ENCODE measurements at places on chromosomes 1 and 21.
A peak's percentile ranks its signal among the peaks of the same experiment; 100 is the strongest.

DNA sequence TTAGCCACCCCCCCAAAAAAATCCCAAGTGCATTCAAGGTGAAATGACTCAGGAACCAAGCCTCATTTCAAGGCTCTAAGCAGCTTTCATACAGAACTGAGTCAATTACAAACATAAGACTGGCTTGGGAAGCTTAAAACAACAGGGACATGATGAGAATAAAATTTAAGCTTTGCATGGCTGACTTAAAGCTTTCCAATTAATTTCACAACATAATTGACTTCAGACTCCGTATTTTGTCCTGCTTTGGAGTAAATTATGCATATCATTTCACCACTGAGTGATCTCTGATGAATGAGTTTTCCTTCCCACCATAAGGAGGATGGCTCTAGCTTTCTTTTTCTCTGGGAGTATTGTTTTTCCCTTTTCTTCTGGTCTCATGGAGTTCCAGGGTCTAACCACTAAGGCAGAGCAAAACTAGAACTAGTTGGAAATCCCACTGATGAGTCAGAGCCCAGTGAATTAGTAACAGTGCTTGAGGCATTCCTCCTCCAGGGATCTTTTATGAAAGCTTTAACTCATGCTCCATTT is 72.8 kb downstream of the XCL2 start:
- H3K27ac ChIP-seq, result peak overlapping the region; percentile 42
- peaks cover 6% of the 10 kb centered on the region for H3K4me1 ChIP-seq
- DNase-seq, result no peak
- no peak overlapping the region for H3K4me3 ChIP-seq

DNA sequence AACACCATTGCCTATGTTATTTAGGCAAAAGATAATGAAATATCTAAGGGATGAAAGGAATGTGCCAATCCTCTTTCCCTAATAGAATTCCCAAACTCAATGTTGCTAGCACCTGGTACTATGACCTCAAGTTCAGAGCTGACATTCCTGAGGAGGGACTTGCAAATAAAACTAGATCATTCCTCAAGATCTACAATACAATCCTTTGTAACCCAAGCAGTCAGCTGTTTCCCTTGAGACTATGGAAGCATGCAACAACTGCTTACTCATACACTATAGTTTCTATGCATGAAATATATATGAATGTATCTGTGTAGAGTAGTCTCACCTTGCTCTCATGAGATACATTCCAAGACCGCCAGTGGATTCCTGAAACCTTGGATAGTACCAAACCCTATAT is 65.0 kb downstream of the ABL2 start:
- H3K27ac ChIP-seq, result no peak overlapping the region
- H3K36me3 ChIP-seq, result no peaks in the 10 kb centered on the region
- no peak overlapping the region for H3K4me3 ChIP-seq
- no peaks in the 10 kb centered on the region for H3K4me1 ChIP-seq
- DNase-seq, result no peak
- no peaks in the 10 kb centered on the region for H3K27me3 ChIP-seq

DNA sequence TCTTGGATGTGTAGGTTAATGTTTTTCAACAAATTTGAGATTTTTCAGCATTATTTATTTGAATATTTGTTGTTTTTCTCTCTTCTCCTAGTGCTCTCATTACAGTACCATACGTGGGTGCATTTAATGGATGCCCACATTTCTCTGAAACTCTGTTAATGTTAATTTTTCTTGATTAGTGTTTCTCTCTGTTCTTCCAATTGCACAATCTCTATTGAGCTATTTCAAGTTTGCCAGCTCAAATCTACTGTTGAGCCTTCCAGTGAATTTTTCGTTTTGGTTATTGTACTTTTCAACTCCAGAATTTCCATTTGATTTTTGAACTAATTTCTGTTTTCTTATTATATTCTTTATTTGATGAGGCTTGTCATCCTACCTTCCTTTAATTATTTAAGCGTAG is 31.7 kb downstream of the CFAP57 start:
- no peak for DNase-seq
- H3K27ac ChIP-seq, result no peak overlapping the region
- H3K36me3 ChIP-seq, result no peaks in the 10 kb centered on the region
- no peaks in the 10 kb centered on the region for H3K27me3 ChIP-seq

GRCh38 chr1:93904228-93904627 is 5.0 kb downstream of the GCLM start:
- H3K27ac ChIP-seq, result no peak overlapping the region
- H3K4me3 ChIP-seq, result no peak overlapping the region
- peaks cover 10% of the 10 kb centered on the region for H3K4me1 ChIP-seq
- DNase-seq, result no peak
- H3K36me3 ChIP-seq, result no peaks in the 10 kb centered on the region

DNA sequence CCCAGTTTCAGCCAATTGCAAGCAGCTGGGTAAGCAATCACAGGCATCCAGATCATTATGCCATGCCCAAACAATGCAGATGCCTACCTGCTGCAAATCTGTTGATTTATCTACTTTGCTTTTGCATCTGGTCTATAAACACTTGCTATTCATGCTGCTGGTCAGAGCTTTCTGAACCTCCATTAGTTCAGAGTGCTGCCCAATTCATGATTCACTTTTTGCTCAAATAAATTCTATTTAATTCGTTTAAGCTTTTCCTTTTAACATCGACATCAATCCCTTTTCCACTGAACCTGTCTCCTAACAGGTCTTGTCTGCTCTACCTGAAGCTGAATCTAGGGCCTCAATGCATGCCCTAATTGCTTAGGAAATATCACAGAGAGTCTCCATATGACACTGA is 99.4 kb upstream of the C1orf87 start:
- H3K27ac ChIP-seq, result no peak overlapping the region
- no peak overlapping the region for H3K4me3 ChIP-seq
- no peak for DNase-seq
- no peaks in the 10 kb centered on the region for H3K36me3 ChIP-seq
- H3K4me1 ChIP-seq, result no peaks in the 10 kb centered on the region

GRCh38 chr1:177600936-177601335 is 368.9 kb downstream of the SEC16B start:
- DNase-seq, result no peak
- H3K36me3 ChIP-seq, result no peaks in the 10 kb centered on the region
- H3K4me1 ChIP-seq, result no peaks in the 10 kb centered on the region
- no peak overlapping the region for H3K4me3 ChIP-seq
- no peak overlapping the region for H3K27ac ChIP-seq

- no peaks in the 10 kb centered on the region for H3K36me3 ChIP-seq
- no peak for DNase-seq
- H3K27me3 ChIP-seq, result no peaks in the 10 kb centered on the region
- no peaks in the 10 kb centered on the region for H3K4me1 ChIP-seq
- H3K4me3 ChIP-seq, result no peak overlapping the region
These were observed 37.0 kb downstream of the CCDC185 start for GRCh38 chr1:223430236-223430635.

- H3K27me3 ChIP-seq, result no peaks in the 10 kb centered on the region
- no peak for DNase-seq
- H3K27ac ChIP-seq, result no peak overlapping the region
- H3K4me1 ChIP-seq, result no peaks in the 10 kb centered on the region
These were observed 47.3 kb downstream of the LPGAT1 start for GRCh38 chr1:211783266-211783665.

- no peaks in the 10 kb centered on the region for H3K36me3 ChIP-seq
- H3K27ac ChIP-seq, result no peak overlapping the region
- no peaks in the 10 kb centered on the region for H3K4me1 ChIP-seq
- no peaks in the 10 kb centered on the region for H3K27me3 ChIP-seq
- DNase-seq, result no peak
- no peak overlapping the region for H3K4me3 ChIP-seq
These were observed 110.3 kb downstream of the ODF2L start for GRCh38 chr1:86285796-86286195.

DNA sequence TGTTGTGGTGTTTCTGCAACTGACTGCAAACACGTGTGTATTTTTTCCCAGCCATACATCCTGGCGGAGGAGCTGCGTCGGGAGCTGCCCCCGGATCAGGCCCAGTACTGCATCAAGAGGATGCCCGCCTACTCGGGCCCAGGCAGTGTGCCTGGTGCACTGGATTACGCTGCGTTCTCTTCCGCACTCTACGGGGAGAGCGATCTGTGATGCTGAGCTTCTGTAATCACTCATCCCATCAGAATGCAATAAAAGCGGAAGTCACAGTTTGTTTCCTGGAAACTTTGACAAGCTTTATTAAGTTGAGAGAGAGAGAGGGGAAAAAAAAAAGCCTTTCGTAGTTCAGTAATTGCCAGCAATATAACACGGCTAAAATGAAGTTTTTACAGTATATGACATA is 32.7 kb upstream of the MTR start:
- H3K36me3 ChIP-seq, result no peaks in the 10 kb centered on the region
- H3K4me3 ChIP-seq, result no peak overlapping the region
- no peaks in the 10 kb centered on the region for H3K4me1 ChIP-seq
- no peak for DNase-seq
- H3K27ac ChIP-seq, result no peak overlapping the region

DNA sequence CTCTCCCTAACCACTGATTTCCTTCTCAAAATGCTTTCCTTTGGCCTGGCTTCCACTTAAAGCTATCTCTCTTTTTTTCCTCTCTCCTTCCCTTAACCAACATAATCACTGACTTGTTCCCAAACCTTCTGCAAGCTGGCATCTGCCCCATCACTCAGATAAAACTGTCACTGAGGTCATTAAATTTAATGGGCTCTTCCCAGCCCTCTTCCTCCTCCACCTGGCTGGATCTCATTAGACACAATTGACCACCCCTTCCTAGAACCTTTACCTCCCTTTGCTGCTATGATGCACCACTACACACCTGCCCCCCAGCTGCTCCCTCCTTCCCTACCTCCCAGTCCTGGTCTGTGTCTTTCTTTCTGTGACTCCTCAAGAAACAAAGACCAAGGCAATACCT is 44.0 kb upstream of the GJB5 start:
- H3K36me3 ChIP-seq, result no peaks in the 10 kb centered on the region
- H3K4me3 ChIP-seq, result no peak overlapping the region
- H3K27me3 ChIP-seq, result no peaks in the 10 kb centered on the region
- H3K4me1 ChIP-seq, result no peaks in the 10 kb centered on the region

- no peaks in the 10 kb centered on the region for H3K36me3 ChIP-seq
- no peak overlapping the region for H3K4me3 ChIP-seq
- H3K27me3 ChIP-seq, result no peaks in the 10 kb centered on the region
These were observed 99.2 kb upstream of the MROH9 start for GRCh38 chr1:170836141-170836540.

DNA sequence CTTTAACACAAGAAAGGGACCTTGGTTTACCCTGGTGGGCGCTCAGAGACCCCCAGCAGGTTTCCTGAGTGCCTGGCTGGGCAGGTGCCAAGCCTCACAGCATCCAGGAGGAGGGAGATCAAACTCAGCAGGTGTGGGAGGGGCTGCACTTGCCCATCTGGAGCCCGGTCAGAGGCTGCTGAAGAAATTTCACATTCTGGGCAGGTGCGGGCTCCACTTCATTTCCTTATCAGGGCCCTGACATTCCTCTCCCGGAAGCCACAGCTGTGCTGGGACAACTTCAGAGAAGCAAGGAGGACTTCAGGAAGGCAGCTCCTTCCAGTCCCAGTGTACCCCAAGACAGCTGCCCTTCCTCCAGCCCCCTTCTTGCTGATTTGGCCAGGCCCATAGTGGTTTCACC is 82.9 kb downstream of the ITPKB start:
- H3K27ac ChIP-seq, result no peak overlapping the region
- DNase-seq, result no peak
- H3K4me3 ChIP-seq, result no peak overlapping the region
- H3K4me1 ChIP-seq, result peaks cover 18% of the 10 kb centered on the region
- H3K36me3 ChIP-seq, result no peaks in the 10 kb centered on the region
- H3K27me3 ChIP-seq, result no peaks in the 10 kb centered on the region

- no peak for DNase-seq
- no peaks in the 10 kb centered on the region for H3K4me1 ChIP-seq
- no peaks in the 10 kb centered on the region for H3K36me3 ChIP-seq
- no peak overlapping the region for H3K27ac ChIP-seq
- no peaks in the 10 kb centered on the region for H3K27me3 ChIP-seq
These were observed 43.9 kb downstream of the PIGK start for GRCh38 chr1:77175230-77175844.

DNA sequence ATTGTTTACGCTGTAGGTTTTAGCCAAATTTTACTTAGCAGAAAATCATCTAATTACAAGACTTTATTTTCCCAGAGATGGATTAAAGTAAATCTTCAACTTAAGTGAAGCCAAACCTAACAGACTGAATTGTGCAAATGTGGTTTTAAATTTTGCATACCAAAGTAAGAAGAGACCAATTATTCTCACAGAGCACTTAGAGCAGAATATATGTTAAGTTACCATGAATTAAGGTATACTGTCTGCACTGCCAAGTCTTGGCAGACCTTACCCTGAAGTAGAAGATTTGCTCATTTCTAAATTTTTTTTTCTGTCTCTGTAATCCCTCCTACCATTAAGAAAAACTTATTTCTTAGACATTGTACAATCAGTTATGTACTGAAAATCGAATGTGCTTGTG is 24.1 kb downstream of the MRPS6 start:
- no peak overlapping the region for H3K4me3 ChIP-seq
- no peak for DNase-seq
- no peaks in the 10 kb centered on the region for H3K27me3 ChIP-seq
- no peak overlapping the region for H3K27ac ChIP-seq
- H3K4me1 ChIP-seq, result no peaks in the 10 kb centered on the region
- H3K36me3 ChIP-seq, result no peaks in the 10 kb centered on the region

DNA sequence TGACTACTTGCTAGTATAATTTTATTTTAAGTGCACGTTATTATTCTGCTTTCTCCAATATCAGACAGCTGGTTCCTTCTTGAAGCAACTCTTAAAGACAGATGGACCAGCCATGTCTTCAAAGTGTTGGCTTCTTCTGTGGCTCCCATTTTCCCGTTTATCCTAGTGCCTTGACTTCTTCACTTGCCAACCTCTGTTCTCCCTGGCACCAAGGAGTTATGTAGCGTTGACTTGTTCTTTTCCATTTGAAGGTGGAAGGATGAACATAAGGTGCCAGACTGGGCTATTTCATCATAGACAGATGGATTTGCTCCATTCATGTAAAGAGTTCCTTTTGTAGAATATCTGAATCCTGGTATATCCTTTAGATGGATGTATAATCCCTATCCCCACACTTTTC is 260.6 kb downstream of the DISC1 start:
- H3K36me3 ChIP-seq, result no peaks in the 10 kb centered on the region
- H3K4me1 ChIP-seq, result no peaks in the 10 kb centered on the region
- no peak for DNase-seq
- H3K27ac ChIP-seq, result no peak overlapping the region

DNA sequence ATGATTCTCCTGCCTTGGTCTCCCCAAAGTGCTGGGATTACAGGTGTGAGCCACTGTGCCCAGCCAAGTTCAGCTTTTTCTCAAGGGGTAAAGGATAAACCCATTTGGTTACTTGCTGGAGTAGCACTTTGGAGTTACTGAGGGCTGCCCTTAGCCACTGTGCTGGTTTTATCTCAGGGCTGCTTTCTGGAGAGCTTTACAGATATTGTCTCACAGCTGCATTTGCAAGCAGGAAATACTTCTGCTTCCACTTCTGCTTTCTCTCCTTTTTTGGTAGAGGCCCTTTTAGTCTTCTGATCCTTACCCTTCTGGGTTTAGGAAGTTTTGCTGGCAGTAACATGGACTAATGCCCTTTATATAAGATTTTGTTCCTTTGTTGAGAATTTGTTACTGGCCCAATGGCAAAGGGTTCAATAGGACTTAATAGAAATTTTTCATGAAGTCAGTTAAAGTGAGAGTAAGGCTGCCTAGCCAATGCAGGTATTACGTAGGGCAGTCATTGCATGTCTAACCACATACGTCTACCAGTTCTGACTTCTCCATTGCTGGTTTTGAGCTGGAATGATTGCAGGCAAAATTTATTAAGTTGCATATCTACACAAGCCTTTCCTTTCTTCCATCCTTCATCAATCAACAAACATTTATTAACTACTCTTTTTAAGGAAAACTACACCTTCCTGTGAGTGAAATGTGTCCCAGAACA is 24.4 kb downstream of the CAP1 start:
- no peaks in the 10 kb centered on the region for H3K27me3 ChIP-seq
- H3K27ac ChIP-seq, result no peak overlapping the region
- H3K4me3 ChIP-seq, result no peak overlapping the region
- H3K4me1 ChIP-seq, result no peaks in the 10 kb centered on the region
